ENCODE measurements at places on chromosomes 11 and 22.

GRCh38 chr11:80167766-80168165, 726.9 kb upstream of the TENM4 start:
- DNase-seq: no peak

DNA sequence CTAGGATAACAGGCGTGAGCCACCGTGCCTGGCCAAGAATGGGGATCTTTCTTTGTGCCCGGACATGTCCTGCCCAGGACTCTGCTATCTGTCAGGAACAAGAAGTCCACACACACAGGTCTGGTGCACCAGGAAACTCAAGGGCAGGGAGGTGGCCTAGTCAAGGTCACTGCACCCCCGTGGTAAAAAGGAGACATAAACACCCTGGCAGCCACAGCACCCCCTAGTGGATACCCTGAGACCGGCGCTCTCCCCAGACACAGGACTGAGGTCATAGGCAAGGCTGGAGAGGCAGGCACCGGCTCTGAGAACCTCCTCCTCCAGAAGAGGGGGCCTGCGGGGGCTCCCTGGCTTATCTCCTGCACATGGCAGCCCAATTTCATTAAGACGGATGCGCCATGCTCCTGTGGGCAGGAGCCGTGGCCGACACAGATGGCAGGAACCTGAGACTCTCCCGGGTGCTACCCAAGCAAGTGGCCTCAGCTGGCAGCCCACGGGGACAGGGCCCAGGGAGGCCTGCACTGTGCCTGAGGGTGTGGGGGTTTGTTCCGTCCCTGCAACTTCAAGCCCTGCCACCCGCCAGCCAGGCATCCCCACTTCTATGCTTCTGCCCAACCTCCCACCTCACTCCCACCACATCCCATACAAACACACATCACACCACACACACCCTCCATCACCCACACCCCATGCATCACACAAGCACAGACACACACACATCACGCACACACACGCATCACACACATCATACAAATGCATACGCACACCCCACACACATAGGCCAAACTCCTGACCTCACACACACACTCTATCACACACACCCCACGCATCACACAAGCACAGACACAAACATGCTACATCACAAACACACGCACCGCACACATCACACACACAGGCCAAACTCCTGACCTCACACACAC, 19.6 kb downstream of the MACROD1 start:
- no peak for DNase-seq

DNA sequence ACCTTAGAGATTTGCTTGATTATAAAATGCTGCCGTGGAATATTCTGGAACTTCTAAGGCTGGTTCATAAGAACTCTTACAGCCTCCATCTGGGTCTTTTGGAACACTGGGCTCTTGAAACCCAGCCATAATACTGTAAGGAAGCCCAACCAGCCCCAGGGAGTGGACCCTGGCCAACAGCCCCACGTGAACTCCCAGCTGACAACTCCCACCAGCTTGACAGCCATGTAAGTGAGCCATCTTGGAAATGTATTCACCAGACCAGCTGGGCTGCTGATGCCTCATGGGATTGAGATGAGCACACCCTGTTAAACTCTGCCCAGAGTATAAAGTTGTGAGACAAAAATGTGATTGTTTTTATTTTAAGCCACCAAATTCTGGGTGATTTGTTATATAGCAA, 378.7 kb upstream of the RAG2 start:
- no peak for DNase-seq

- no peak for DNase-seq
These were observed 81.2 kb downstream of the DSCAML1 start for GRCh38 chr11:117715801-117716200.

- no peak for DNase-seq
These were observed 10.6 kb downstream of the TMEM184B start for GRCh38 chr22:38262051-38262795.

DNA sequence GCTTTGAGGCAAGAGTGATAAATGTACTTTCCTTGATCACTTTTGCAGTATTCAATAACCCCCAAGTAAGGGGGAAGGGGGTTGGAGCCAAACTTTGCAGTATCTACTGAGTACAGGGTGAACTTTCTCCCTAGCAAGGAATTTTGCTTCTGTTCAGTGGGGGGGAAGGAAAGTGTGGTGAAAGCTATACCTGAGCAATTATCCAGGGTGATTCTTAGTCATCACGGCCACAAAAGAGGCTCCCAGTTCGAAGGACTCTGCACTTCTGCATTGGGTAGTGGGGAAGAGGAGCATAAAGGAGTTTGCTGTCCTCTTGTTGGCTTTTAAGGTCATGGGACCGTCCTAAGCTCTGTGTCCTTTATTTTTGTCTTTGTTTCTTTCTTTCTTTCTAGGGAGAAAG, 346.5 kb upstream of the SYN3 start:
- DNase-seq: no peak

Measured in SIG-M5 (cell line).